Stimulated activated CD4-positive, alpha-beta T cell treated with anti-CD3 and anti-CD28 coated beads, Interleukin-4, amount 100 ng/mL, for 24 hours (primary cell): ENCODE measurements at places on chromosomes 5 and 9.

DNA sequence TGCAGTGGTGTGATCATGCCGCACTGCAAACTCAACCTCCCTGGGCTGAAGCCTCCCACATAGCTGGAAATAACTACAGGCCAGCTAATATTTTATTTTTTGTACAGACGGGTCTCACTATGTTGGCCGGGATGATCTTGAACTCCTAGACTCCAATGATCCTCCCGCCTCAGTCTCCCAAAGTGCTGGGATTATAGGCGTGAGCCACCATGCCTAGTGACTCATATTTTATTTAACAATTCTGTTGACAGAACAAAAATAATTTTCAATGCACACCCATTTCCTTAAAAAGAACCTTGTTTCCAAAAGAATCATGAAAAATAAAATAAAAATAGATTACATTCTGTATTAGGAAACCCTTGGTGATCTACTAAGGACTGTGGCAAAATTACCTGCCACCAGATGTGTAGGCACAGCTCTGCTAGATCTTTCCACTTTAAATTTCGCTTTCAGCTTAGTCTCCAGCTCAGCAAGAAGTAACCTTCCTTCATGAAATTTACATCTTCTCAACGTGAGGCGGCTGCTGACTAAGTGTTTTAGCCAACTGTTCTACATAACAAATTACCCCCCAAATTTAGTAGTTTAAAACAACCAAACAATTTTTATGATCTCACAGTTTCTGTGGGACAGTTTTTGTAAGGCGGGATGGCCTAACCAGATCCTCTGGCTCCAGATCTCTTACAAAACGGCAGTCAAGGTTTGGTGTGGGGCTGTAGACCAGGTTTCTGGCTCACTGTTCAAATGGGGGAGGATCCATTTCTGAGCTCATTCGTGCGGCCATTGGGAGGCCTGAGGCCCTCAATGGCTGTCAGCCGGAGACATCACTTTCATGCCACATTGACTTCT lies 32.6 kb upstream of the GOLPH3 start:
- DNase-seq, result no peak

- DNase-seq, result no peak
These were observed 1542.2 kb upstream of the CDH9 start for GRCh38 chr5:28580616-28581015.

DNA sequence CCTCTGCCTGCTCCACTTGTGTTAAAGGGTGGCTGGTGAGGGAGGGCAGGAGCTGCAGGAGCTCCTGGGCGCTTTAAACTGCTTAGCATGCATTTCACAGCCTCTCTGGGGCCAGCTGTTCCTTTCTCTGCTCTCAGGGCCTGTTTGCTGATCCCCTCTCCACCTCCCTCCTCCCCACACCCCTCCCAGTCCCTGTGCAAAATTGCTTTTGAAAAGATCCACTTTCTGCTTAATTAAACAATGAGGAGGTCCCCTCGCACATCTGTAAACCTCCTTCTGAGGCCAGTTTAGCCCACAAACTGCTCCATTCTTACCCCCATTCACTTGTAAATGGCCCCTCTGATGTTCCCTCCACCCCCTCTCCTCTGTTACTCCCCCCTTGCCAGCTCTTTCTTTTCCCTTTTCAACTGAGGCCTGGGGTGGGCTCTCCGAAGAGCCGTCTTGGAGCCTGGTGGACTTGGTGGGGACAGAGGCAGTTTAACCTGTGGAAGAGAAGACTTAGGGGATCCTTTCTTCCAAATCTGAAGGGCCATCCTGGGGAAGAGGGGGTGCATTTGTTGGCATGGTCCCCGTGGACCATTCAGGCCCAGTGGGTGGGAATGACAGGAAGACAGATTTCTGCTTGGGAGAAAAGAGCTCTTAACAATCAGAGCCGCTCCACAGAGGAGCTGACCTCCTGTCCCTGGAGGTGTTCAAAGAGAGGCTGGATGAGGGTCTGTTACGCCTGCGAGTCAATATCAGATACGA lies 12.0 kb downstream of the URM1 start:
- no peak for DNase-seq

- no peak for DNase-seq
These were observed 49.5 kb downstream of the APBA1 start for GRCh38 chr9:69622676-69623075.

GRCh38 chr5:124355928-124356327 lies 390.5 kb downstream of the ZNF608 start:
- DNase-seq, result no peak

- DNase-seq, result no peak
These were observed 369.9 kb downstream of the EFNA5 start for GRCh38 chr5:107300721-107301327.

DNA sequence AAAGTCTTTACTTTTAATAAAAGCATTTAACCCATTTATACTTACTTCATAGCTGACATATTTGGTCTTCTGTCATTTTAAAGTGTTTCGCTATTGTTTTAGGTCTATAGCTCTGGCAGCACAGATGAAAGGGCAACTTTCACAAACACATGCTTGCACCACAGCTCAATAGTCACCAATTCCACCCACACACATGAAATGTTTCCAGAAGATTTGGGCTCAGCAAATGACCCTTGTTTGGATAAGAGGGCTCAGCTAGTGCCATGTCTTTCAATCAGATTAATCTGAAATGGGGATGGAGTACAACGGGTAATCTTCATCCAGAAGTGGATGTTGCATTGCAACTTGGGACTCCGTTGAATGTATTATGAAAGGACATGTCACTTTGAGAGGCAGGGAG lies 176.0 kb downstream of the FGF18 start:
- DNase-seq, result no peak

GRCh38 chr5:99258819-99259218 lies 330.0 kb upstream of the CHD1 start:
- DNase-seq, result no peak

GRCh38 chr5:14838396-14839319 lies 32.9 kb downstream of the ANKH start:
- no peak for DNase-seq

- DNase-seq, result no peak
These were observed 62.8 kb downstream of the ERBIN start for GRCh38 chr5:65989158-65989557.

DNA sequence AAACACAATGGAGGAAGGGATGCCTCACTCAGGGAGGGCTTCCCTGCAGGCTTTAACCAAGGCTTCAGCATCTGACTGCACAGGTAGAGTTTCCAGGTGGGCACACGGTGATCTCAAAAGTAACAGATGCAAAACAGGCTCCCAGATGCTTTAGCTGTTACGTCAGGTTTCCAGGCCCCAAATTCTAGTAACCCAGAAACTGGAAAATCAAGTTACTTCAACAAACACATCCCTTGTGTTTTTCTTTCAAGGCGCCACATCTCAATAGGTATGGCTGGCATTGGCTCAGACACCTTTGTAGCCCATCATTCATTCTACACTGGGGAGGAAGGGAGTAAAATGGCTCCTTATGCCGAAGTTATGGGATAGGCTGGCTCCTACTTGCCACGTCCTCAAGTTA lies 27.4 kb downstream of the NRG2 start:
- DNase-seq, result no peak

- DNase-seq, result no peak
These were observed 420.0 kb downstream of the CDH18 start for GRCh38 chr5:19568004-19568403.

- no peak for DNase-seq
These were observed 158.0 kb upstream of the RETREG1 start for GRCh38 chr5:16774806-16775205.

- no peak for DNase-seq
These were observed 95.5 kb upstream of the KCNN2 start for GRCh38 chr5:114266374-114266773.

DNA sequence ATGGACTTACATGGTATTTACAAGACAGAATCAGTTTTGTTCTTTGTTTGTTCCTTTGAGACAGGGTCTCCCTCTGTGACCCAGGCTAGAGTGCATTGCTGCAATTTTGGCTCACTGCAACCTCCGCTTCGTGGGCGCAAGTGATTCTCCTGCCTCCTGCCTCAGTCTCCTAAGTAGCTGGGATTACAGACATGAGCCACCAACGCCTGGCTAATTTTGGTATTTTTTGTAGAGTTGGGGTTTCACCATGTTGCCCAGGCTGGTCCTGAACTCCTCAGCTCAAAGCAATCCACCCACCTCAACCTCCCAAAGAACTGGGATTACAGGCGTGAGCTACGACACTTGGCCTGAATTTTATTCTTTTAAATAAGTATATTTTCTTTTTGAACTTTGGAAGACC lies 27.6 kb downstream of the RAB24 start:
- no peak for DNase-seq

DNA sequence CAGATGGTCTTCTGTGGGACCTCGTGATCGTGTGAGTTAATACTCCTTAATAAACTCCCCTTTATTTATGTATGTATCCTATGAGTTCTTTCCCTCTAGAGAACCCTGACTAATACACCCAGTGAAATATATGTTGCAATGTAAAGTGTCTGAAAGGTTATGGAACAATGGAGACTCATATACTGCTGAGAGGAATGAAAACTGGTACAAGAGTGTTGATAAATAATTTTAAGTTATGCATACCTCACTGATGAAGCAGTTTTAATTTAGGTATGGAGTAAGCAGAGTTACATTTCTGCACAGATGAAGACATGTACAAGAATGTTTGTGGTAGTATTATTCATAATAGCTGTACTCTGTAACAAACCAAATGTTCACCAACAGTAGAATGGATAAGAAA lies 438.3 kb downstream of the TAF11L14 start:
- DNase-seq, result no peak

DNA sequence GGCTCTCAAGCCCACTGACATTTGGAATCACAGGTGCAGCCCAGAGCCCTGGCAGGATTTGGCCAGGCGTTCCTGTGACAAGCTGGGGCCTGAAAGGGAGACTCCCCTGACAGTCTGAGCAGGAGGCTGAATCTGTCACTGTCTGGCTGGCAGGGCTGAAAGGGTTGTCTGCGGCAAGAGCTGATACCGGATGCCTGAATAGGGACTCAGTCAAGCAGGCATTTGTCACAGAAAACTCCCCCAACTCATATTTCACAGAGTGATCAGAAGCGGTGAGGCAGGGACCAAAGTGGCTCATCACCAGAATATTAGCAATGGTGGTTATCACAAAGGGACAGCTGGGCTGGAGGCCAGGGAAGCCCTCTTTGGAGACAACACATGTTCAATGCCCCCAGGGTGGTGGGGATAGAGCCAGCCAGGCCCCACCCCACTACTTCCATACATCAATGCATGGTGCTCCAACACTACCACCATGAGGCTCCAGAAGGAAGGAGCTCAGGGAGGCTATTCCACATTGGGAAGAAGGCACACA lies 295.5 kb downstream of the DTWD2 start:
- no peak for DNase-seq

DNA sequence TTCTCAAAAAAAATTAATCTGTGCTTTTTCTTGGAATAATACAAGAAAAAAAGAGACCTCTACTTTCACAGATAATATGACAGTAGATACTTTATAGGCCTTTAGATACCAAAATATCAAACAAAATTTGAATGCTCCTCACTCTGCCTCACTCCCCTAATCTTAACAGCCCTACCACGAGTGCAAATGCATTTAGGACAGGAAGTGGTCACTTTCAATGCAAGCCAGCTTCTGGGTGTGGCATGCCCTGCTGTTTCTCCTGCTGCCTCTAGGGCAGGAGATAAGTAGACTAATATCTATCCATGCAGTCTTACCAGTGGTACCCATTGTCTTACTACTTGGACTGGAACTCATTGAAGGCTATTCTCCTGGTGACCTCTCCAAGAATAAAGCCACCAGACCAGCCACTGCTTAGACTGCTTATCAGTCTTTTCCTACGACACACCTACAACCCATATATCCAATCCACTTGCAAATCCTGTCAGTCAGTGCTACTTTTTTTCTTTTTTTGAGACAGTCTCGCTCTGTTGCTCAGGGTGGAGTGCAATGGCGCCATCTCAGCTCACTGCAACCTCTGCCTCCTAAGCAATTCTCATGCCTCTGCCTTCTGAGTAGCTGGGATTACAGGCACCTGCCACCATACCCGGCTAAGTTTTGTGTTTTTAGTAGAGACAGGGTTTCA lies 23.0 kb downstream of the FRRS1L start:
- peak; percentile 6 for DNase-seq

DNA sequence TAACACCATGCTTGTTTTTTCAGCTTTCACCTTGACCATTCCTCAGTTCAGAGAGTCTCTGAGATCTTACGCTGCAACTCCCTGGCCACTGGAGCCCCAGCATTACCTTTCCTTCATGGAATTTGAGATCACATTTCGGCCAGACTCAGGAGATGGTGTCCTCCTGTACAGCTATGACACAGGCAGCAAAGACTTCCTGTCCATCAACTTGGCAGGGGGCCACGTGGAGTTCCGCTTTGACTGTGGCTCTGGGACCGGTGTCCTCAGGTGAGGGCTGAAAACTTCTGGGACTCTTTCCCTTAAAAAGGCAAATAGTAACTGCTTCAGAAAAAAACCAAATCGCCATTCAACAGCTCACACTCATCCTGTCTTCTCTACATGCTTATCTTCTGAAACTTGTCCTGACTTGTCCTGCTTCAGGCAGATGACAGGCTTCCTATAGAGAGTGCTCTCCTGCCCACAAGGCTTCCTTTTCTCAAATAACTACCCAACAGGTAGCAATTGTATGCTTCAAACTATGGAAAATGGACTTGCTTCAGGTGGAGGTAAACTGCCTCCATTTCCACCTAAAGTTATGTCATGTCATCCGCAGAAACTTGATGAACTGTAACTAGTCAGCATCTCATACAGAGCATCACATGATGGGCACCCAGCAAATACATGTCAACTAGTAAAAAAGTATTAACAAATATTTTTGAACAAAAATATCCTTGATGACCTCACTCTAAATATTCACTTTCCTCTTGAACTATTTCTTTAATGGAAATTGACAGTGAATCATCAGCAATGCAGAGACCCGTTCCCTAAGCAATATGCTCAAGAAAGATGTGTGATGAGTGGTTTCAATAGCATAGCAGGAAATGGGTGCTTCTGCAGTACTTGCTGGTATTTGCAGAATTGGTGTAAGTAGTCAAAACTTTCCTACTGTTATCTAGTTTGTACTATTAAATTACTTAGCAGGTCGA lies 129.2 kb downstream of the LIFR start:
- no peak for DNase-seq

- DNase-seq, result no peak
These were observed 48.0 kb downstream of the CAMK2A start for GRCh38 chr5:150241298-150242160.

DNA sequence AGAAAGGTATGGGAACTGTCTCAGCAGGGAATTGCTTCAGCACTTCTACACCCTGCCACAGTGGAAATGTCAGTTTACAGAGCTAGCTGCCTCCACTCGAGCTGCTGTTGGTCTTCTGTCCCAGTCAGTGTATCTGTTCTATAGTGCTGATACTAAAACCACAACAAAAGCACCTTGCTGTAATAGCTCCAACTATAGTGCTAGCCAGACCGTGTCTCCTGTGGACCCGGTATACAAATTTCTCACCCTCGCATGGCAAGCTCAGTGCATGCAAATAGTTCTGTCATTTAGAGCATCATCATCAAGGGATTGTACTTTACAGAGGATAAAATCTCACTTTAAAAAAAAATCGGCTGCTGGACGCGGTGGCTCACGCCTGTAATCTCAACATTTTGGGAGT lies 51.5 kb upstream of the IQGAP2 start:
- DNase-seq, result no peak

- DNase-seq, result no peak
These were observed 41.7 kb downstream of the RETREG1 start for GRCh38 chr5:16574789-16575721.

- no peak for DNase-seq
These were observed 7.3 kb downstream of the CSF1R start for GRCh38 chr5:150078802-150079689.

GRCh38 chr9:111198936-111199335 lies 131.1 kb downstream of the OR2K2 start:
- DNase-seq, result no peak

GRCh38 chr5:107092695-107093094 lies 578.0 kb downstream of the EFNA5 start:
- DNase-seq, result no peak

GRCh38 chr5:112159435-112159834 lies 259.6 kb downstream of the EPB41L4A start:
- DNase-seq, result no peak
